Esophagus squamous epithelium (tissue), 5 donors: ENCODE measurements at places on chromosomes 12 and 14.

- no peak for DNase-seq
These were observed 27.1 kb upstream of the CDK17 start for GRCh38 chr12:96427269-96427729.

DNA sequence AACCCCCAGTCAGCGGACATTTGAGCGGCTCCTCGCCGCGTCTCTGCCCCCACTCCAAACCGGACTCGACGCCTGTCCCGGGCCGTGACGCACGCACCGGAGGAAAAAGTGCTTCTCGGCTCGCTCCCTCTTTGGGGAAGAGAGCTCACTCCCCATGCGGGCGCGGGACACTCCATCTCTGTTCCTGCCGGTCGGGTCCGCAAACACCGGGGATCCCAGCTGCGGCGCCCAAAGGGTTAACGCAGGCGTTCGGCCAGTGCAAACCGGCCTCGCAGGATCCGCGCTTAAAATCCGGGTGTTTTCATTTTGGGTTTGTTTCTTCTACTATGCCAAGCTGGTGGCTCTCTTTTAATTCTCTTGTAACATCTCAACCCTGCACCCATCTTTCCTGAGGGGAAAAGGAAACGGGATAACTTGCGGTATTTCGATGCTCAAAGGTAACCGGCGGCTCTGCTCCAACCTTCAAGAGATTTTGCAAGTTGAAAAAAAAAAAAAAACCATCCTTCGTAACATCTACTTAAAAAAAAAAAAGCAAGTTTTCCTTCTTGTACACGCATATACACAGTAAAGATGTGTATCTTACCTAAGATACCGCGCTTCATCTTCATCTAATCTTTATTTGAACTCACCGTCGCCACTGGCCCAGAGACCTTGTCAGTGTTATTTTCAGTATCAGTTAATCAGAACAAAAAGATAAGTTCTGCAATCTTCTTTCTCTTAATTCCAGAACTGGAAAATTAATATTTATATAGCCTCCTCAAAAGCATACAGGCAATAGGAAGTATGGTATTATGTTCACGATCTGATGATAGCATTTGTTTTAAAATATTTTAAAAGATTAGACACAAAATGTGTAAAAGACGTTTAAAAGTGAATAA, 1.6 kb upstream of the ATP2B1 start:
- no peak for DNase-seq

DNA sequence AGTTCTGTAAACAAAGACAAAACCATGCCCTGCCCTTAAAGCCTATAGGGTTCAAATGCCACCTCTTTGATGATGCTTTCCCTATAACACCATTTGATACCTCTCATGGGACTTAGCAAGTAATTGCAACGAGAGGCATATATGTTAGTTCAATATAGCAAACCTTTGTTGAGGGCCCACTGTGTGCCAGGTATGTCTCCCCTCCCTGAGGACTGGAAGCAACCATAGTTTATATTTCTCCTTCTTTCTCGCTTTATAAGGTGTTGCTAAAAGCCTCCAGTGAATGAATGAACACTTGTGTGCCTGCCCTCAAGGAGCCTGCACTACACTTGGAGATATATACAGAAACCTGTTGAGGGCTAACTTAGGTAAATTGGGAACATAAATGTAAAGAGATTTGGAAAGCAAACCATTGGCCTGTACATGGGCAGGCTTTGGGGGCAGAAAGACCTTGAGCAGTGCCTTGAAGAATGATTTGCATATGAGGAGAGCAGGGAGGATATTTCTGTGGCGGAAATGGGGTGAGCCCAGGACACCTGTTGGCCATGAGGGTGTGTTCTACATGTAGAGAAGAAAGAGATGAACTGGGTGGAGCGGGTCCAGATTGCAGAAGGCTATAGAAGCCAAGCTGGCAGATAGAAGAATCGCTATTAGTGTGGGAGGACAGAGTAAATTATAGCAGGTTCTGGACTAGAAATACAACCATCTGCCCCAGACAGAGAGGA, 1.8 kb upstream of the CKAP4 start:
- no peak for DNase-seq

GRCh38 chr14:50312734-50313054, 570 bp downstream of the DMAC2L start:
- DNase-seq: no peak

DNA sequence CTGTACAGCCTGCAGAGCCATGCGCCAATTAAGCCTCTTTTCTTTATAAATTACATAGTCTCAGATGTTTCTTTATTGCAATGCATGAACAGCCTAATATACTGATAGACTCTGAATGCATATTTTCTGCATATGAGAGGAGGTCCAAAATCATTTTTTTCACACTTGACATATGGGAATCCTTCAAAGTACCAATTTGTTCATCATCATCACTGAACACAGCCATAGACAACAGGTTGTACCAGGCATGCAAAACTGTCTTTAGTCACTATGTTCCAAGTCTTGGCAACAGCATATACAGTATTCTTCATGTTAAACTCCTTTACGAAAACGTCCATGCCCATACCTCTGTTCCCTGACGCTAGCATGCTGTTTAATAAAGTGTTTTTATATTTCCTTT, 470.7 kb upstream of the GARIN6 start:
- no peak for DNase-seq

DNA sequence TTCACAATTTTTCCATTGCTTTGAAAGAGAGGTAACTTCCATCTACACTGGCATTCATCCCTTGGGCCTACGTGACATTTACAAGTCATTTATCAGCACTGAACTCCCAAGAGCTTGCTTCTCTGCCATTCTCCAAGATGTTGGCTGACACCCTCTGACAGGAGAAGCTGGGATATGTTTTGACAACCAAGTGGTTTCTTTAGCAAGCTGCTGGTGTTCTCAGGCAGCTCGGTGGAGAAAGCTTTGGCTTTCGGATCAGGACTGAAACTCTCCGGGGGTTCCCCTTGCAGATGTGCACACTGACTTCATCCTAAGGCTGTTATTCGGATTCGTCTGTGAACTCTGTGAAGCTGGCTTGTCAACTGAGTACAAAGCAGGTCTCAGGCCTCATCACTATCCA, 15.7 kb downstream of the KCNA5 start:
- no peak for DNase-seq

- no peak for DNase-seq
These were observed 35.8 kb downstream of the TRIP11 start for GRCh38 chr14:92004062-92004461.
